ENCODE measurements at places on chromosomes 11 and 22.

GRCh38 chr11:10506008-10506370, 35.0 kb downstream of the RNF141 start:
- DNase-seq = no peak

GRCh38 chr11:69686452-69686851, 11.3 kb upstream of the LTO1 start:
- DNase-seq = no peak

- DNase-seq = no peak
These were observed 83.4 kb downstream of the WNT7B start for GRCh38 chr22:45893516-45893915.

DNA sequence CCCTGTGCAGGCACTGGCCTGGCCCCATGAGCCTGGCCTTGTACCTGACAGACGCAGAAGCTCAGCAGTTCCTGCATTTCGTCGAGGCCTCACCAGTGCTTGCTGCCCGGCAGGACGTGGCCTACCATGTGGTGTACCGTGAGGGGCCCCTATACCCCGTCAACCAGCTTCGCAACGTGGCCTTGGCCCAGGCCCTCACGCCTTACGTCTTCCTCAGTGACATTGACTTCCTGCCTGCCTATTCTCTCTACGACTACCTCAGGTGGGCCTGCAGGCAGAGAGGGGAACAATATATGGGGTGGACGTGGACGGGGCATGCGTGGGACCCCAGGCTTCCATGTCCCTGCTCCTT, 4.9 kb downstream of the LARGE2 start:
- no peak for DNase-seq

- DNase-seq = no peak
These were observed at the start of gene RAPSN for GRCh38 chr11:47448566-47449427. Gene RAPSN, minus strand, starts transcription at chr11:47449136. Its CDS starts 172 bp downstream, at chr11:47448964.

DNA sequence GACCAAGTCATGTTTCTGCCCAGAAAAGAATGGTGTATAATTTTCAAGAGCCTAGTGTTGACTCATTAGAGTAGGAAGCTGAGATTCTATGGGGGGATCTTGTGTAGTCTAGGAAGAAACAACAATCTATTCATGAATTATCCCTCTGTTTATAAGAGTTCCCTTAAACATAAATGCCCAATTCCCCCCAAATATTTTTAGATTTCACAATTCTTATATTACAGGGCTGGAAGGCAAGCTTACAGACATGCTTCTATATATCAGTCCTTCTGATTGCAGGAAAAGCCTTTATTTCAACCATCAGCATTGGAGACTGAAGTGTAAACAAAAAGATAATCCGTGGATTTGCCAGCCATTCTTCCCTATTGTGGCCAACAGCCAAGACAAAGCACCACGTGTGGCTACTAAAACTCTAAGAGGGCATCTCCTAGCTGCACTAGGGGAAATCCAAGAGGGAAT, 71.4 kb downstream of the NAT10 start:
- DNase-seq = no peak

DNA sequence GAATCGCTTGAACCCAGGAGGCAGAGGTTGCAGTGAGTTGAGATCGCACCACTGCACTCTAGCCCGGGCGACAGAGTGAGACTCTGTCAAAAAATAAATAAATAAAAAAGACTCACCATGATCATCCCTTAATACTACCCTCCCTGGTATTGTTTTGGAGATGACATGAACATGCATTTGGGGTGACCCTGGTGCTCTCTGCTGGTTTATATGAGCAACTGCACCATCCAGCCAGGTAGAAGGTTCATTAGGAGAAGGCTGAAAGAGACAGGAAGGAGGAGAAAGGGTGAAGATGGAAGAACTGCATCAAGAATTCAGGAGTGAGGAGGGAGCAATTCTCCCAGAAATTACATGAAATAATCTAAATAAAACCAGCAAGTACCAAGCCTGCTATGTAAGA, 37.8 kb downstream of the SLC5A1 start:
- DNase-seq = no peak

DNA sequence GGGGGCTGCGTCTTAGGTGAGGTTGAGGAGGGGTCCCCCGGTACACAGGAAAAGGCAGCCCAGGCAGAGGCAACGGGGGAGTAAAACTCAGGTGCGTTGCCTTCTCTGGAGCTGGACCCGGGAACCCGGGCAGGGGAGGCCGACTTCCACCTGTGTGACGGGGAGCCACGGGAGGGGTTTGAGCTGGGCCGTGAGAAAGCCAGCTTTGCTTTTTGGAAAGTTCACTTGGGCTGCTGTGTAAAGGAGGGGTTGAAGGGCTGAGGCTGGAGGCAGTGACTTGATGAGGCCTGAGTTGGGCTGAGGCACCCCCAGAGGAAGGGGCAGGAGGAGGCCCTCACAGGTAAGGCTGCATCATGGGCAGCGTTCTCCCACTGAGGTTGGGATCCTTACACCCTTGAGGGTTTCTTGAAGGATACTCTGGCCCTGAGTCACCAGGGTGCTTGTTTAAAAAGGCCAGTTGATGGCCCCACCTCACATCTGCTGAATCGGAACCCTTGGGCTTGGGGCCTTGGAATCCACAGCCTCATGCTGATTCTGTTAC, 47.2 kb downstream of the CHRDL2 start:
- DNase-seq = no peak

- no peak for DNase-seq
These were observed 146.3 kb upstream of the ARHGAP20 start for GRCh38 chr11:110858547-110858921.

DNA sequence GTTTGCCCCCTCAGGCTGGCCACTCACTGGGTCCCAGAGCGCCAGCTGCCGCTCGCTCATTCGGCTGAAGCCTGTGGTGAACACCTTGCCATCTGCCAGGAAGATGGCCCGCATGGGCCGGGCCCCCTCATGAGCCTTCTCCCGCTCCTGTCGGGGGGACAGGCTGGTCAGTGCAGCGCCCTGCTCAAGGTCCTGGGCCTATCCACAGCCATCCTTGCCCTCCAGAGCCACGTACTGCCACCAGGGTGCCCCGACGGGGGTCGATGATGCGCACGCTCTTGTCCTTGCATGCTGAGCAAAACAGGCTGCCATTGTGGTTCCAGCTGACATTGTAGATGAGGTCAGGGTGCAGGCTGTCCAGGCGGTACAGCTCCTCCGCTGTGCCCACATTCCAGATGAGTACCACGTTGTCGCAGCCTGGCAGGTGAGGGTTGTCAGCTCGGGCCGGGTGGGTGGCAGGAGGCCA, 2.1 kb downstream of the CORO1B start:
- no peak for DNase-seq

GRCh38 chr22:19988965-19989724, 27.5 kb downstream of the ARVCF start:
- no peak for DNase-seq

GRCh38 chr11:1111545-1112212, 37.0 kb downstream of the MUC2 start:
- DNase-seq = no peak

DNA sequence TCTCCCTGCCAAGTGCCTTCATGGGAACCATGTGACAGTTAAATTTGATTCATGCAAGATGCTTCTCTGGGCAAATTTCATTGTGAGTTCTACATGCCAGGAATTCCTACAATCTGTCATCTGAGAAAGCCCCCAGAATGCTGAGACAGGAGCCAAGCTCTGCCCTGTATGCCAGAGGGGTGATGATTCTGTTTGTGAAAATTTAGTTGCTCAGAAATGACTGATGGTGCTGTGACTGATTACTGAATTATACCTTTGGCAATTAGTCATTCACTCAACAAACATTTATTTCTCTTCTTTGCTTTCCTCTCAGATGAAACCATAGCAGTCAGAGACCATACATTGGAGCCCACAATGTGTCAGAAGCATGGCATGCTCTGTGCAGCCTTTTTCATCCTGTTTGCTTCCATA, 69.0 kb upstream of the ZBED5 start:
- DNase-seq = no peak

GRCh38 chr11:59154610-59155009, 12.0 kb downstream of the FAM111A start:
- no peak for DNase-seq
